ENCODE measurements at places on chromosomes 2 and 18.

DNA sequence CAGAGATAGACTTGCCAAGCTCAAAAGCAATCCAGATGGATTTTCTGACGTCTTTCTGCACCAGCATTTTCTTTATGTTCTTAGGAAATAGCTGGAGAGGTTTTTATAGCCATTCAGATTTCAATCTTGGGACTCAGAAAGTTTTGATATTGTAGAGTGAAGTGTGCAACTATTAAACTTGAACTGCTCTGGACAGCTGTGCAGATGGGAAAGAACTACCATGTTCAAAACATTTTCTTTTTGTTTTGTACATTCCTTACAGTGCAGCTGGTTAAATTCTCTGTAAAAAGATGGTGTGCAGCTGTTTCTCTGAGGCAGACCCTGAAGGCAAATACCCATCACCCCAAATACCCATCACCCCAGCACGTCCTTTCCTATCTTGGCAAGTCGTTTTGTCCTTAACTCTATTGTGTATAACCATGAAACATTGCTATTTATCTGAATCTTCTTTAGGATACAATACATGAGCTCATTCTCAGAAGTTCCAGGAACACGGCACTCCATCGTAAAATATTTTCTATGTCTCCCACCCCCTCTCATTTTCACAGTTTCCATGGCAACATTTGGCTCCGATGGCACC, 38.8 kb downstream of the AQP4 start:
- no peak for DNase-seq

DNA sequence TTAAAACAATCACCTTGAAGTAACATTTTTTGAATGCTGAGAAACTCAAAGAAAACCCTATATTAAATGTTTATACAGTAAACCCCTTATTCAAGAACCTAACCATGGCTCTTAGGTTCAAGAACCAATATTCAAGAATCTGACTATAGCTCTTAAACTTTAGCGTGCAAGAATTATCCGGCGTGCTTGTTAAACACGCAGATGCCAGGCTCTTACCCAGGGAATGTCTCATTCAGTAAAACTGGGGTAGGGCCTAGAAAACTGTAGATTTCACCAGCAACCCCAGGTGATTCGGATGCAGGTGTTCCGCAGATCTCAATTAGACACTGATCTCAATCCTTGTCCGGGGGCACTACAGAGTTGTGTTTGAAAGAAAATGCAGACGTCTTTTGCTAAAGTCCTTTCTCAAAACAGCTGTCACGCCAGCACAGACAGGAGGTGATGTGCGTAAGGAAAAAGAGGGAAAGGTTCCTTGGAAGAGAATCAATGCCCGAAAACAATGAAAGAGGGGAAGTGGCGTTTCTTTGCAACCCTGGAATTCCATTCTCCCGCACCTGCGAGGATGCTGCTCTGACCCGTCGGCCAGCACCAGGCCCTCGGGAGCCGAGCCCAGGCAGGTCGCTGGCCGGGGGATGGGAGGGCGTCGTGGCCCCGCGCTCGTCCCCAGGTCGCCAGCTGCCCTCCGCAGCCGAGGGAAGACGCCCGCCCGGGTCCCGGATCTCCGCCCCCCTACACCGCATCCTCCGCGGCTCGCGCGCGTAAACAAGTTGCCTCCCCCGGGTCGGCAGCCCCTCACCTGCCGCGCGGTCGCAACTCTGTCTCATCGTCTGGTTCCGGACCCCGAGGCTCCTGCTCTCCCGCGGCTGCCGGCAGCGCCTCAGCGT, 851 bp downstream of the EIF2AK3 start:
- DNase-seq: no peak

- DNase-seq: no peak
Measured at GRCh38 chr2:43164686-43165085, 61.7 kb downstream of the ZFP36L2 start.

DNA sequence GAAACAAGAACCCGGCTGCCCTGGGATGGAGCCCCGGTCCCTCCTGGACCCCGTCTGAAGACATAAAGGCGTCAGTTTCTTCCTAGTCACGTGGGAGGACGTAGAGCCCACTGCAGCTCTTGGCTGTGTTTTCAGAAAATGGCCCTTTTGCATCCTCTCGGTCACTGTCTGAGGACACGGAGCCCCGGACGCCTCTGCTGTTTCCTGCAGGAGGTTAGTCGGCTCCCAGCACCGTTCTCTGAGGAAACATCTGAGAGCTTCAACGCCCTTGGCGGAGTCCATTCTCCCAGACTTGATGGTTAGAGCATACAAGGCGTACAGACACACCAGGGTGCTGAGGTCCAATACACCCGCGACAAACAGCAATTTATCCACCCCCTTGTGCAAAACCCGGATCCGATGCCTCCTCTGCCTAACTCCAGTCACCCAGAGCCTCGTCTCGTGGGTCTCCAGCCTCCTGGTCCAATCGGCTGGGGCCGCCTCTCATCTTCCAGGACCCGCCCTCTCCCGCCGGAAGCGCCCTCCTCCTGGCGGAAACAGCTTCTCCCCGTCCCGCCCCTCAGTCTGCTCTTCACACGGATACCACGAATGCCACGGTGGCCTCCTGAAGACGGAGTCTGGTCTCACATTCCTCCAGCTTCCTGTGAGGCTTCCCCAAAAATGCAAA, 119.4 kb downstream of the TMEM18 start:
- DNase-seq: no peak

DNA sequence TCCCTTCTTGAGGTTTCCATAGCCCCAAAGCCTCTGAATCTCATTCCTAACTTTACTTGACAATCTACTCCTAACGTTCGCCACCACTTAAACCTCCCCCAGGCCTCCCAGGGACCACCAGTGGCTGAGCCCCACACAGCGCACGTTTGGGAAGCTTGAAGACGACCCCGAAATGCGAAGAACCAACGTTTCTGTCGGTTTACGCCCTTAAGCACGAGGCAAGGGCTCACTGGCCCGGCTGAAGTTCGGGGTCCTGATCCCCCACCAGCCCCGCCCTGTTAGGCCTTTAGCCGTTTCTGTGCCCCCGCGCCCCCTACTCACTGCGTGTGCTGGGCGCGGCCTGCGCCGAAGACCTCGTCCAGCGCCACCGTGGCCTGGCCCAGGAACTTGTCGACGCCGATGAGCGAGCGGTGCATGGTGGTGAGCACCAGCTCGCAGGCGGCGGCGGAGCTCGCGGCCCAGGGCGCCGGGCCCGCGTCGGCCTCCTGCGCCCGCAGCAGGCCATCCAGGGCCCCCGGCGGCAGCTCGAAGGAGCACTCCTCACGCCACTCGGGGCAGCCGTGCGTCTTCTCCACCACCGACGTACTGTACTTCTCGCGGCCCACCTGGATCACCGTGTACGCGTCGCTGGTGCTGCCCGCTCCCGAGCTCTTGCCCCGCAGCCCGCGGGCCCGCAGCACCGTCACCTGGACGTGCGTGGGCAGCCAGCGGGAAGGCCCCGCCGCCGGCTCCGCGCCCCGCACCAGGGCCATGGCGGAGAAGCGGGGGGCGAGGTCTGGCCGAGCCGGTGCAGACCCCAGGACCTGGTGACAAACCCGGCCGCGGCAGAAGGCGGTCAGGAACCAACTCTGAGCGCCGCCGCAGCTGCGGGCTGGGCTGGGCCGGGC, 479 bp downstream of the RAB11FIP5 start:
- no peak for DNase-seq

DNA sequence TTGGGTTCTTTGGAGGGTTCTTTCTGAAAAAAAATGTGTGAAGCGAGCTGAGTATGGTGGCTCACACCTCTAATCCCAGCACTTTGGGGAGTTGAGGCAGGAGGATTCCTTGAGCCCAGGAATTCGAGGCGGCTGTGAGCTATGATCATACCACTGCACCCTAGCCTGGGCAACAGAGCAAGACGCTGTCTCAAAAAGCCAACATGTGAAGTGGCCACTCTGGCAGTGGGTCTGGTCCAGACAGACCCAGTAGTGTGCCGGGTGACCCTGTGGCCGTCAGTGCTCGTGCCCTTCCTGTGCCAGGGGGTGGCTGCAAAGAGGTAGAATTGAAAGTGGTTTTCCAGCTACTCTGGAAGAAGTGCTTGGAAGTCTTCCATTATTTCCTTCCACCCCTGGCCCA, 11.6 kb downstream of the KLF11 start:
- DNase-seq: no peak

DNA sequence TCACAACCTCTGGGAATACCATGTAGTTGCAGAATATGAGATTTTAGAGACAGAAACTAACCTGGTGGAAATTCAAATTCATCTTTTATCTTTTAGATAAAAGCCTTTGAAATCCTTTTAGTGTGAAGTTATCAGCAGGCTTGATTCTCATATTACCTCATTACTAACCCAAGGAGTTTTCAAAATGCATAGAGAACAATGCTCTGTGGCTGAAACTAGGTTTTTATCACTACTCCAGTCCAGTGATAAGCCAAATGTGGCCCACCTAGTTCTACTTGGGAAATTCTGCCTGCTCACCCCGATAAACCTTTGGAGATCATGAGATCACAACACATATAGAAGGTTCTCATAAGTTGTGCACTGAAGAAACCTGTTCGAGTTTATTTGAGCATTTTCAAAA, 121.7 kb downstream of the MMADHC start:
- no peak for DNase-seq

- no peak for DNase-seq
Measured at GRCh38 chr18:77785415-77785975, 535.8 kb downstream of the GALR1 start.
